CD4-positive, CD25-positive, alpha-beta regulatory T cell (primary cell): ENCODE measurements at places on chromosomes 1 and 21.

DNA sequence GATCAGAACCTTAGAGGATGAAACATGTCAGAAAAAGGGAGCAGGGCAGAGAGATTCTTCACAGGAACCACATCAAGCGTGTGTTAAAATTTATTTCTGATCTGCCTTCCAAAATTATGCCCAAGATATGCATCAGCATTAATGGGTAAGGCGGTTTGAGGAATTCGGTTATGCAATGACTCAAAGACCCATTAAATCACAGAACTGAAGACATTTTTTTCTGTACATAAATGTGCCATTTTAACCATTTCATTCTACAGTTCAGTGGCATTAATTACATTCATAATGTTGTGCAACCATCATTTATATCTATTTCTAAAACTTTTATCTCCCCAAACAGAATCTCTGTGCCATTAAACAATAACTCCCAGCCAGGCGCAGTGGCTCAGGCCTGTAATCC is 43.4 kb downstream of the CNST start:
- DNase-seq: no peak

GRCh38 chr21:33064623-33065390 is 5.1 kb upstream of the OLIG1 start:
- no peak for DNase-seq

- no peak for DNase-seq
Observed at GRCh38 chr1:9242338-9242969, 7.9 kb downstream of the H6PD start.

GRCh38 chr1:45630429-45630828 is 6.6 kb upstream of the CCDC17 start:
- no peak for DNase-seq

- peak; percentile 6 for DNase-seq
Observed at GRCh38 chr1:70487910-70488665, 77.0 kb downstream of the CTH start.

- no peak for DNase-seq
Observed at GRCh38 chr1:70499695-70500094, 88.6 kb downstream of the CTH start.

DNA sequence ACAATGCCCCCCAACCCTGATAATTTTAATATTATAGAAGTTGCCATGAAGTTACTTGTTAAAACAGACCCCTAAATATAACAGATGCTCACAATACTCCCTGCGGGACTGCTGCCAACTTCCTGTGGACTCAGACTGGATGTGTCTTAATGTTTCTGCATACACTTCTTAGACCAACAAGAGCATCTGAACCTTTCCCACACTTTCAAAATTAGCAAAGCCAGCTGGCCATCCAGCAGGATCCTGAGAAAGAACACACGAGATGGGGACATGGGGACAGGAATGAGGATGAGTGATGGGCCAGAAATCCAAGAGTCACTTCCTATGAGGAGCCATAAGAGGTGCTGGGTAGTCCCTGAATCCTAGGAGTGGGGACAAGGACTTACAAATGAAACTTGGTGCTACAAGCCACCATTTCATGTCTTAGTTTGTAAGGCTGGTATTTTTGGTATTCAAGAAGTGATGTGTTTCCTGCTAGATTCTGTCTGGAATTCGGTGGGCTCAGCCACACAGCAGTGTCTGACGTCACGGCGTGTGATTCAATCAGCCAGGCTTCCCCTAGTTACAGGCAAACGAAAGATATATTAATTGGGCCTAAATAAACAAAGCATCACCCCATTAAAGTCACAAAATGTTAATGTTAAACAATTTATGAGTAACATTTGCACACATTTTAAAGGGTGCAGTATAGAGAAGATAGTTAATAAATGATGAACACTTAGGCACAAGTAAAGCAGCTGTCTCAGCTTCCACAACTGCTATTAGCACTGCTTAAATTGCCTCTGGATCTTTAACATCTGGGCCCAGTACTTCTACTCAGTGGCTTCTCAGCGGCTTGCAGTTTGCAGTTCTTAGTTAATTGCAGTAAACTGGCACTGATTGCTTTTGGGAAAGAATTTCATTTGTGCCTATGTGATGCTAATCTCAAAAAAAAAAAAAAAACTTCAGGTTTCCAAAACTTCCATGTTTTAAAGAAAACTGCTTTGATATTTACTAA is 41.2 kb upstream of the RGS8 start:
- no peak for DNase-seq

GRCh38 chr1:15128520-15129313 is 24.8 kb upstream of the TMEM51 start:
- peak; percentile 55 for DNase-seq

- DNase-seq: peak; percentile 56
Observed at GRCh38 chr21:41901099-41901498, 22.0 kb upstream of the PRDM15 start.

GRCh38 chr21:39161064-39161463 is 22.2 kb downstream of the PSMG1 start:
- no peak for DNase-seq

DNA sequence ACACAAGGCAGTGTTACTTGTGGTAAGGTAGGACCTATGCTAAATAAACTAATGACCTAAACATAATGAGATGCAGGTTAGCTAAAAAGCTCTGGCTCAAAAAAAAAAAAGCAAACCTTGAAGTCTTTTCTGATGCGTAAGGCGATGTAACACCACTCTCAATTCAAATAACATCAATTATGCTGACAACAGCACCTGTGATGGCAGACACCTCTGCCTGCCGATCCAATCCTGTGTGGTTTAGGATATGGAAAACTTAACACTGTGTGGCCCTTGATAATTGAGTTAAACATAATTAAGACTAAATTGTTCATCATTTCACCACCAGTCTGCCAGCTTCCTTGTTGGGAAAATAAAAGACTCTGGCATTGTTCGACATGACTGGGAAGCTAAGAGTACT is 9.1 kb downstream of the RPAP2 start:
- no peak for DNase-seq

- DNase-seq: no peak
Observed at GRCh38 chr1:117852853-117853553, 76.4 kb downstream of the GDAP2 start.

DNA sequence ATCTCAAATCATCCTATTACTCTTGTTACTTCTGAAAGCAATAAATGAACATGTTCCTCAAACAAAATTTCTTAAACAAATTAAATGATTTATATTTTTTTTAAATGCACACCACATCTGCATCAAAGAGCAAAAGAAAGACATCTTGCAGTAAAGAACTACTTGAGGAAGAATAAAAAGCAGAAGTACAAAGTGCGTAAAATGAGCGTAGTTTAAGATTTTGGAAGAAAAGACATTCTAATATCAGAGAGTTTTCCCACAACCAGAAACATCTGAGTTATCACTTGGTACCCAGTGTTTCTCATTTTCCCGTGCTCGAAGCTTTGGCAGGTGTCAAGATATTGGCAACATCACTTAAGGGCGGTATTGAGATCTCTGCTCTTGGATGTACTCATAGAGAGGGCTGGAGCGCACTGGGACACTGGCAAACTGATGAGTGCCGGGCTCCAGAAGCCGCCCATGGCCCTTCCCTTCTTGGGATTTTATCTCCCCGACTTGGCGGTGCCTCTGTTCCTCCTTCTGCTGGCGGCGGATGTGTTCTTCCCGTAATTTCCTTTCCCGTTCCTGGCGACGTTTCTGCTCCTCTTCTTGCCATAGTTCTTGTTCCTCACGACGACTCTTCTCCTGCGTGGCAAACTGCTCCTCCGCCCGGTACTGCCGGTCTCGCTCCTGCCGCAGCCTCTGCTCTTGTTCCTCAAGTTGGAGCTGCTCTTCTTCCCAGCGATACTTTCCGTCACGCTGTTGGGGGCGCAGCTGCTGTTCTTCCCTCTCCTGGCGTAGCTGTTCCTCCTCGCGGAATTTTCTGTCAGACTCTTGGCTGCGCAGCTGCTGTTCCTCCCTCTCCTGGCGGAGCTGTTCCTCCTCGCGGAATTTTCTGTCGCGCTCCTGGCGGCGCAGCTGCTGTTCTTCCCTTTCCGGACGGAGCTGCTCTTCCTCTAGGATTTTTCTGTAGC is 7.9 kb downstream of the TCHH start:
- peak; percentile 12 for DNase-seq

DNA sequence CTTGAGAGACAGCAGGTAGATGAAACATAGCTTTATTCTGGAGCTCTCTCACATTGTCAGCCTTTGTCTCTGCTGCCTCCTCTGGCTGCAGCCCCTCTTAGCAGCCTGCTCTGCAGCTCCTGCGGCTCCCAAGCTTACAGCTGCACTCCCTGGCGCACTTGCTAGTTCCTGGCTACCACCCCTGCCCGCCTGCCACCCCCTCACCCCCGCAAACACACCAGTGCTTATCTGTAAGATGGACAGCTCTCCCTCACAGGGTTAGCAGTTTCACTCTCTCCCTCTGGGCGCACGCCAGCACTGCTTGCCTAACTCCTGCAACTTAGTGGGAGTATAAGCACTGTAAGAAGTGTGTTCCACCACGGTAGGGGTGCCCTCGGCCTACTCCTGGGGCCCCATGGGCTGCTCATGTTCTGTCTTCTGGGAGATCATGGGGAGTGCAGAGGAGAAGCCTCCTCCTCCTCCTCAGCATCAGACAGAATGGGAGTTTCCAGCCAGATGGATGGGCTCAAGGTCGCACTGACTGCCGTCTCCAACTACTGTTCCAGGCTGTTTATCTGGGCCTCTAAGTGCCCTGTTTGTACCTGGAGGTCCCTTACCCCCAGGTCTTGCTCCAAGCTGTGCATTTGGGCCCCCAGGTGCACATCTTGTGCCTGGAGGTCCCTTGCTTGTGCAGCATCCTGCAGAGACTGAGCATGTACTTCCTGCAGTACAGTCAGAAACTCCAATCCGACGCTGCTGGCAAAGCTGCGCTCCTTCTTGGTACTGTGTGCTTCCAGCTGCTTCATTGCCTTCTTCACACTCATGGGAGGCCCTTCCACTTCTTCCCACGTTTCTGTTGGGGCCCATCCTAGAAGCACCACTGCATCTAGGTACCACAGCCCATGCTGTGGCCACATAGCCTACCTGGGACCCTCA is 1388.1 kb downstream of the AMY1C start:
- no peak for DNase-seq

- DNase-seq: no peak
Observed at GRCh38 chr1:54408147-54409066, 2.2 kb upstream of the SSBP3 start.

- DNase-seq: peak; percentile 5
Observed at GRCh38 chr1:113185463-113186104, 112.6 kb downstream of the LRIG2 start.

- no peak for DNase-seq
Observed at GRCh38 chr1:99266726-99267125, 2.4 kb downstream of the PLPPR4 start.

DNA sequence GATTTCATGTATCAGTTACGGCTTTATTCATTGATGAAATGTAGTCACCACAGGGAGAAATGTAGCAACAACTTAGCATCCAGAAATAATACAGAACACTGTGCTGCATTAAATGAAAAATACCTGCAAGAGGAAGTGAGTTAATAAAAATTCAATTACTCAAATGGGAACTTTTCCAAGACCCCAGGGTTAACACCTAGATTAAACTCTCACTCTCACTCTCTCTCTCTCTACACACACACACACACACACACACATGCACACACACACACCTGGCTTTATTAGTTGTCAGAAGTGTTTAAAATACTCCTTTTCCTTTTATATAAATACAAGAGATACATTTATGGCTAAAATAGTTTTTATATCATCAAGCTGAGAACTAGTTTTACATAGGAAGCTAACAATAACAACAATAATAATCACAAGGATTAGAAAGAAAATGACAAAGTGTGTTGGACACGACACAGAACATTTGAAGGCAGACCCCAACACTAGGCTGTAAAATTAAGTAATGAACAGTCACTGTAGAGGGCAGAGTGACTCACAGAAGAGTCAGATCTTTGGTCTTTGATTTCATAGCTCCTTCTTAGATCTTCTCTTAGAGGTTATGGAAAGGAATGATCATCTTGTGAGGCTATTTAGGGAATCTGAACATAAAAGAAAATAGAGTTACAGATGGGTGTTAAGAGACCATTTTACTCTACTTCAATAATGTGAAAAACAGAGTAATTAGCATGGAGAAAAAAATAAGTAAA is 1266.0 kb upstream of the ADGRL2 start:
- DNase-seq: no peak

GRCh38 chr1:225881081-225881958 is 860 bp downstream of the TMEM63A start:
- DNase-seq: peak; percentile 34

DNA sequence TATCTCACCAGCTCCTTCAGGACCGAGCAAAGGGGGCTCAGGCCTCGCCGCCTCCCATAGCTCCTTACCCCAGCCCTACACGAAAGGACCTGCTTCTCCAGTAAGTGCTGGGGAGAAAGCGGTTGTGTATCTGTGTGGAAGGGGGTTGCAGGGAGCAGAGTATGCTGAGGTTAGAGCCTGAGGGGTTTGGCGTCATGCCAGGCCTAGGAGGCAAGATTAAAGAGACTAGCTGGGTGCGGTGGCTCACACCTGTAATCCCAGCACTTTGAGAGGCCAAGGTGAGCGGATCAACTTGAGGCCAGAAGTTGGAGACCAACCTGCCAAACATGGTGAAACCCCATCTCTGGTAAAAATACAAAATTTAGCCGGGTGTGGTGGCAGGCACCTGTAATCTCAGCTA is 14.1 kb upstream of the RASSF5 start:
- DNase-seq: no peak

GRCh38 chr1:228647523-228648444 is 87.5 kb upstream of the RHOU start:
- DNase-seq: peak; percentile 42

DNA sequence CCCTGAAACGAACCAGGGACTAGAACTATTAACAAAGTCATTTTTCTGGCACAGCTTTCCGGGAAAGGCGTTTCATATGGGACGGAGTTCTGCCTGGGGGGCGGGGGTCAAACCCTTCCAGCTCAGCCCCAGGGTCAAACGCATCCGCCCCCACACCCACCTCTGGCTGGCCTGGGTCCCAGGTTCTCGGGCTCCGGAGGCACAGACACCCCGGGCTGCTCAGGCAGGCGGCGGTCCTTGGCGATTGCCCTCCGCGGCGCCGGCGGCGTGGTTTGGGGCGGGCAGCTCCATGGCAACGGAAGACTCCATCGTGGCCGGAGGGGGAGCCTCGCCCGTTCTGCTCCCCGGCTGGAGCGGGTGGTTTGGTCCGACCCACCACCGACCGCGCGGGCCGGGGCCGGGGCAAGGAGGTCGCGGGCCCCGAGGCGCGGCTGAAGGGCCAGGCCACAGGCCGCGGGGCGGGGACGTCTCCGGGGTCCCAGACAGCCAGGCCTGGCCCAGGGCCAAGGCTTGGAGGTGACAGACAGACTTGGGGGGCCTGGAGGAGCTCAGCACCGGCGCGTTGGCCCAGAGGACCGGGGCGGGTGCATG is at the start of gene CFAP74:
Gene CFAP74, minus strand, starts transcription at position 246 of the 591 bp plus-strand sequence. CDS start 12,830 bp downstream, outside the sequence.
- DNase-seq: no peak
